ENCODE measurements at places on chromosomes 5 and 9. TPM values are rescaled to one million over a fixed set of nuclear protein-coding genes. Genes with fewer than 3 reads are reported as not detected.

GRCh38 chr5:61202213-61202612 lies 39.9 kb upstream of the SMIM15 start:
- no peak for DNase-seq

- no peak for DNase-seq
Measured at GRCh38 chr5:130536691-130537090, 628.4 kb downstream of the HINT1 start.

CER1 gene
- not detected for total RNA-seq

DNA sequence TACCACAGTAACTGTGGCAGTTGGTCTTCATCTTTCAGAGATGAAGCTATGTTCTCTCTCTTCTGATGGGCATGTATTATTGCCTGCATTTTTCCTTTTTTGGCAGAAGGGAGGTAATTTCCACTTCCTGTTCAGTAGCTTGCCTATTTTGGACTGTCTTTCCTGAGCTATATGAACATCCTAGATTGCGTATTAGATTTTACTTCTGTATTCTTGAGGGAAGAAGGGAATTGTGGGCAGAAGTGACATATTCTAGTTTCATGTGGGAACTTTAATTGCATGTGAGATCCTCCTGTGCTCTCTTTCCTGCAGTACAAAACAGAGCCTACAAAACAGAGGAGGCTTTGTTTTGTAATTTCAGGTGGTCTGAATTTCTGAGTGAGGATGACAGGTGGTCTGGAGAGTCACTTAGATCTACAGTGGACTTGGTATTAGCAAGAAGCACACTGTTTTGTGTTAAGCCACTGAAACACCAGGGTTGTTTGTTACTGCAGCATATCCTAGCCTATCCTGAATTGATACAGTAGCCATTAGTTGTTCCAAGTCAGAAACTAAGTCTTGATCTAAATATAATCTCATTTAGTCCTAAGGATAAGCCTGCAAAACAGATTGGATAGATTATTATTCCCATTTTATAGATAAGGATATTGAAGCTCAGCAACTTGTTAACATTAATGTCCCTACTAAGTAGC lies 68.1 kb downstream of the AOPEP start:
- DNase-seq, result no peak

GRCh38 chr5:3886524-3887451 lies 291.2 kb downstream of the IRX1 start:
- no peak for DNase-seq

DNA sequence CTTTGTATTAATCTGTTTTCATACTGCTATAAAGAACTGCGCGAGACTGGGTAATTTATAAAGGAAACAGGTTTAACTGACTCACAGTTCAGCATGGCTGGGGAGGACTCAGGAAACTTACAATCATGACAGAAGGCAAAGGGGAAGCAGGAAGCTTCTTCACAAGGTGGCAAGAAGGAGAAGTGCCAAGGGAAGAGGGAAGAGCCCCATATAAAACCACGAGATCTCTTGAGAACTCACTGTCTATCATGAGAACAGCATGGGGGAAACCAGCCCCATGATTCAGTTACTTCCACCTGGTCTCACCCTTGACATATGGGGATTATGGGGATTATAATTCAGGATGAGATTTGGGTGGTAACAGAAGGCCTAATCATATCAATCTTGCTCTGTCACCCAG lies 60.9 kb upstream of the CHD1 start:
- no peak for DNase-seq

SLC34A3 gene
- total RNA-seq, result 1.0 TPM

DNA sequence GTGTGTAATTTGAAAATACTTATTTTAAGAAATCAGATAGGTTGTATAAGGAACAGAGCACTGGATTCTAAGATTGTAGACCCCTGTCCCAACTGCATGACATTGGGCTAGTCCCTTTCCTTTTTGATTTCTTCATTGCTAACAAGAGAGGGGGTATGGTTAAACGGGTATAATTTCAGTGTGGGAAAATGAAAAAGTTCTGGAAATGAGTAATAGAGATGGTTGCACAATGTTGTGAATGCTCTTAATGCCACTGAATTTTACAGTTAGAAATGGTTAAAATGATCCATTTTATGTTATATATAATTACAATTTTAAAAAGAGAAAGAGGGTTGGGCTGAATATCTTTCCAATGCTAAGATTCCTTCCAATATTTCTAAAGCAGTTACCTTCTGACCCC lies 103.3 kb upstream of the LHFPL2 start:
- DNase-seq, result no peak

TRIM41 gene
- 18.7 TPM for total RNA-seq

- DNase-seq, result peak; percentile 94
Measured at GRCh38 chr5:169164481-169164925, 136.4 kb downstream of the SLIT3 start.

DNA sequence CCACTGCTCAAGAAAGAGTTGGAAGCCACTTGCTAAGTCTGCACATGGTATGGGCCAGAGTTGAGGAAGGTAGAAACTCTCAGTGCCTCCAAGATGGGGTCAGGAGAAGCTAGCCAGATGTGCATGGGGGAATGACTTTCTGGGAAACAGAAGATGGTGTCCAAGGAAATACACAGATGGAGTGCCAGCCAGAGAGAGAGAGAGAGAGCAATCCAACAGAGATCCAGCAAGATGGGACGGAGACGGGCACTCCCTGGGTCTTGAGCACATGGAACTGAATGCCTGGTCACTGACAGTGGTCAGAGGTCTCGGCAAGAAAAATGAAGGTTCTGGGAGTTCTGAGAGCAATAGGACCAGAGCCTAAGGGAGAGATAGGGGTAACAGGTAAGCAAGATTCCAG lies 82.1 kb downstream of the SH3TC2 start:
- DNase-seq, result no peak
